ENCODE measurements at places on chromosomes 5 and 9.

DNA sequence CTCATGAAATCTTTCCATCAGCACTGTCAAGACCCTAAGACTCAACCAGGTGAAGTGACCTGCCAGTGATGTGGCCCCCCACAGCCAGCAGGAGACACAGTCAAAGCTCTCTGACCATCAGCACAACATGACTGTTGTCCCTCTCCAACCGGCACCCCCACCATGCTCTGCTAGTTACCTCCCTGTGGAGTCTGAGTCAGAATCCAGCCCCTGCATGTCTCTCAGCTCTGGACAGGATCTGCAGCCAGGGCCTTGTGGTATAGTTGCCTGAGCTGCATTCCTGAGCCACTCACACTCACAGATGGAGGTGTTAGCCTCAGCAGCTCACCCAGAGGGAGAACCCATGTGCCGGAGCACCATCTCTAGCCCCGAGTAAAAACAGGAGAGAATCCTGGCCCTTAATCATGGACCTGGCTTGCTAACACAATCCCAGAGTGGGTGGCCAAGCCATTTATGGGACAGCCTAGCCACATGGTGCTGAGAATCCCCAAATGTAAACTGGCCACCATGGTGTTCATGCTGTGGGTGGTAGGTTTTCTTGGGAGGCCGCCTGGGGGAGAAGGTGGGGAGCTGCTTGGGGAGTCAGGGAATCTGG is 237.8 kb downstream of the PAPPA start:
- no peak for DNase-seq

- DNase-seq: no peak
These were observed 27.0 kb downstream of the GTF3C4 start for GRCh38 chr9:132697230-132697629.

DNA sequence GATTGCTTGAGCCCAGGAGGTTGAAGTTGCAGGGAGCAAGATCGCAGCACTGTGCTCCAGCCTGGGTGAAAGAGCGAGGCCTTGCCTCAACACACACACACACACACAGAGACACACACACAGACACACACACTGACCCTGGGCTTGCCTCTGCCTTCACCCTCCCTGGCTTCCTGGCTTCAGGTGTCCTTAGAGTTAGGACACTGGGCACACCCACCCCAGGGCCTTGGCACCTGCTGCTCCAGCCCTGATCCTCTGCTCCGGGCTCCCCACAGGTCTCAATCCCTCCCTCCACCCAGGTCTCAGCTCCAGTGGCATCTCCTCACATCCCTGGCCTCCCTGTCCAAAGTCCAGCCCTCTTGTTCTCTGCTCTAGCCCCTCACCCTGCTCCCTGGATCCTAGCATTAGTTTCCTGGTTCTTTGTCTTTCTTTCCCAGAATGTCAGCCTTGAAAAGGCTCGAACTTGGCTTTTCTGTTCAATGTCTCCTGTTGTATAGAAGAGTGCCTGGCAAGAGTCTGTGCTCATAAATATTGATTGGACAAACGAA is 212.9 kb downstream of the C9orf50 start:
- no peak for DNase-seq

DNA sequence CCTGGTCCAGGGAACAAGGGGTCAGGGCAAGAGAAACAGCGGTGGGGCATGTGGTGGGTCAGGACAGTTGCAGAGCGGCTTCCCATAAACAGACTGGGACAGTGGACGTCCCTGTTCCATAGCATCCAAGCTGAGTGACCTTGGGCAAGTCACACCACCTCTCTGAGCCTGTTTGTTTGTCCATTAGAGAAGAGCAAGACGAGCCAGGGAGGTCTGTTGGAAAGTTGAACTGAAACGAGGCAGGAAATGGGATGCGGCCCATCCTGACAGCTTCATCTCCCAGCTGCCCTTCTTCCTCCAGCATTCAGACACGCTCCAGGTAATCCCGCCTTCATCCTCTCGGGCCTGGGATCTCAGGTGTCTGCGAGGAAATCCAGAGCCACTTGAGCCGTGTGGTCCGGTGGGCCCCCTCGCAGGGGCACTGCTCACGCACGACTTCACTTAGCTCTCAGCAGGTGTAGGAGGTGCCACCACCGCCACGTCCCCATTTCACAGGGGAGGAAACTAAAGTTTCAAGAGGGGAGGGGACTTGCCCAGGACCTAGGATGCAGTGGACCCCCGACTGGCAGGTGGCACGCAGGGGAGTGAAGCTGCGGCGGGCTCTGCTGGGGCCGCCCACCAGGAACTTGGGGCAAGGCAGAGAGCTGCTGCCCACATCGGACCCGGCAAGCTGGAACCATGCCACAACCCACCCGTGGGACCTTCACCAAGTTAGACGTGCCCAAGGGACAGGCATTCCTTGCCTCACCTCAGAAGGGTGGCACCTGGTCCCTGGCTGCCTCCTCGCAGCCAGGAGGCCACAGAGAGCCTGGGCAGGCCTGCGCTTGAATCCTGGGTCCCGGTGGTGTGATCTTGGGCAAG is 13.0 kb downstream of the PTGES2 start:
- peak; percentile 68 for DNase-seq

GRCh38 chr9:100112677-100113336 is 13.8 kb downstream of the INVS start:
- DNase-seq: no peak

GRCh38 chr5:177557041-177557647 is 2.8 kb upstream of the FAM193B start:
- DNase-seq: no peak

DNA sequence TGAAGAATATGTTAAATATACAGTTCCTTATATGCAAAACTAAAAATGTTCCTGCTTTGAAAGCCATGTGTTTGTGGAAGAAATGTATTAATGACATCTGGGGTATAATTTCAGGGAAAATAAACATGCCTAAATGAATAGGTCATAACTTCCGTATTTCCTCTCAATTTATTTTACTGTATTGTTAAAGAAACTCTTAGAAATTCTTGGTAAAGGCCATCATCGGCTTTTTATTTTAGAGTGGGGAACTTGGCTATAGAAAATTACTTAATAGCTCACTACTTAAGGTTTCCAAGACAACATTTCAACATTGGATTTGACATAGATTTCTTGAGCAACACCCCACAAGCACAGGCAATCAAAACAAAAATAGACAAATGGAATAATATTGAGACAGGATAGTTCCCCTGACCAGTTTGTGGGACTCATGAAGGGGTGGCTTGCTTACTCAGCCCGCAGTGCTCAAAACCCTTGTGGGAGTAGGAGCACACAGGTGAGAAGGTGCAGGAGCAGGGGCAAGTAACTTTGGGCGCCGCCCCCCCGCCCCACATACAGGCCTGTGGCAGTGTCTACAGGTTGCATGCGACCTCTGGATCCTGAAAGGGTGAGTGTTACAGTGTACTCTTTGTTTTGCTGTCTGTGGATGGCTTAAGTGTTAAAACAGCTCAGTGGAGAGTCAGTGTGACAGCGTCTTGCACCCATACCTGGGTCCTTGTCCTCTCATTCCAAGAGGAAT is 891.4 kb upstream of the C9orf72 start:
- no peak for DNase-seq

- DNase-seq: no peak
These were observed 43.7 kb downstream of the PSD2 start for GRCh38 chr5:139839232-139839815.

DNA sequence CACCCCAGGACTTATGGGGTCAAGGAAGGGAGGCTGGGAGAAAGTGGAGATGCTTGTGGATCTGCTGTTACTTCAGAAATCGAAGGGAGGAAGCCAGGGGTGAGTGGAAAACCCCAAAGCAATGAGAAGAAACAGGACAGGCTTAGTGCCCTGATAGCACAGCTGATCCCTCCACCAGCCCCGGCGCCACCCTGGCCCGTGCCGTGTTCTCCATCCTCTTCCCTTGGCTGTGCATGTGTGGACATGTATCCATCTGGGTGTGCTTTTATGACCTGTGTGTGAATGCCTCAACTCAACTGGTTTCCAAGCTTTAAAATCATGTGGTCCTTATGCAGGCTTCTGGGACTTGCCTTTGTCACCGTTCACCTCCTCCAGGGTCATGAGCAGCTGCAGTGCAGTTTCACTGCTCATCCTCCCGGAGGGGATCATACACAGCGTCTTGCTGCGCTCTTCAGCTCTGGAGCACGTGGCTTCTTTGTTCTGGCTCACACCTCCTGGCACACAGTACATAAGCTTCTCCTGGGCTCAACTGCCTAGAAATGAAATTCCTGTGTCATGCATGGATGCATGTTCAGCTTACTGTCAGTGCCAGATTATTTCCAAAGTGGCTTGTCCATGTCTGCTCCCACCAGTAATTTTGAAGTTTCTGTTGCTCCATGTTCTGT is 58.2 kb downstream of the IPPK start:
- no peak for DNase-seq

- DNase-seq: no peak
These were observed 180.3 kb downstream of the C9orf152 start for GRCh38 chr9:110027671-110028081.

GRCh38 chr9:130423272-130423671 is 21.5 kb upstream of the ASS1 start:
- no peak for DNase-seq

DNA sequence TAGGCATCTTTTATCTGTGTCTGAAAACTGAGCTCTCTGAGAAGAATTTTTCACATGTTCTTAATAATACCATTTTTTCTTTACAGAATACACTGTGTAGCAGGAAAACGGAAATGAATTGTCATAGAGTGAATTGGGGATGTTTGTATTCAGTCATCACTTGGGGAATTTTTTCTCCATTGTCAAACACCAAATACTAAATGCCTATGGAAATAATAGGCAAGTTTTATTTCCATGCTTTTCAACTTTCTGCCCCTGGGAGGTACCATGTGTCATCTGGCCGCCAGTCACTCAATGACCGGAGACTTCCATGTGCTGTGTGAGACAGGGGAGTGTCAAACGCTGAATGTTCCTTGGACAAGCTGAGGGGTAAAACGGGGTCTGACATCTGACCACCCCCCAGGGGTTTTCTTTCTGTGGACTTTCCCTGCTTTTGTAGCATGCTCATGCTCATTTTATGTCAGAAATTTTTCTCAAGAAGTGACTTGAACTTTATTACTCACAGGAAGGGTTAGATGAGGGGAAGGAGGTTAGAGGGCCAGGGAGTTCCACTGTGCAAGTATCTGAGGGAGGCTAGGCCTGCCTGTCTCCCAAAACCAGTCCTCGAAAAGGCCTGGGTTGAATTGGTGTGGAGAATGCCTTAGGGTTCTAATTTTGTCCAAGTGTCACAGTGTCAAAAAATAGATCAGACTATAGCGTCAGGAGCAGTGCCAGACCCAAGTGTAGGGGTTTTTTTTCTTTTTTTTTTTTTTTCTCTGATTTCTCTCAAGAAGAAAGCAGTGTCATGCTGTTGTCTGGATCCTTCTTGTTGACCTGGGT is 438.6 kb downstream of the AGTPBP1 start:
- DNase-seq: no peak

DNA sequence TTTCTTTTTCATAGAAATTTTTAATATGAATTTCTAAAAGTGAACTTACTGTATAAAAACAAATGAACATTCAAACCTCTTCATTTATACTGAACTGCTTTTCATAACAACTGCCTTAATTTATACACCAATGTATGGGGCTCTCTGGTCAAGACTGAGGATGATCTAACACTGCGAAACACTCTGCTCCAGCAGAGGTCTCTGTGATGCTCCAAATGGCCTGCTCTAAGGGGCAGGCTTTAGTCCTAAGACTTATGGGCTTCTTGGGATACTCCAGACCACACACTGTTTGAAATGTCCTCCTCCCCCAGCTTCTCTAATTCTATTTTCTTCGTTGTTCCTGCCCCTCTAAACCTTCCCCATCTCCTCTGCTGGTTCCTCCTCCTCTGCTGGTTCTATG is 58.5 kb downstream of the LIFR start:
- no peak for DNase-seq

DNA sequence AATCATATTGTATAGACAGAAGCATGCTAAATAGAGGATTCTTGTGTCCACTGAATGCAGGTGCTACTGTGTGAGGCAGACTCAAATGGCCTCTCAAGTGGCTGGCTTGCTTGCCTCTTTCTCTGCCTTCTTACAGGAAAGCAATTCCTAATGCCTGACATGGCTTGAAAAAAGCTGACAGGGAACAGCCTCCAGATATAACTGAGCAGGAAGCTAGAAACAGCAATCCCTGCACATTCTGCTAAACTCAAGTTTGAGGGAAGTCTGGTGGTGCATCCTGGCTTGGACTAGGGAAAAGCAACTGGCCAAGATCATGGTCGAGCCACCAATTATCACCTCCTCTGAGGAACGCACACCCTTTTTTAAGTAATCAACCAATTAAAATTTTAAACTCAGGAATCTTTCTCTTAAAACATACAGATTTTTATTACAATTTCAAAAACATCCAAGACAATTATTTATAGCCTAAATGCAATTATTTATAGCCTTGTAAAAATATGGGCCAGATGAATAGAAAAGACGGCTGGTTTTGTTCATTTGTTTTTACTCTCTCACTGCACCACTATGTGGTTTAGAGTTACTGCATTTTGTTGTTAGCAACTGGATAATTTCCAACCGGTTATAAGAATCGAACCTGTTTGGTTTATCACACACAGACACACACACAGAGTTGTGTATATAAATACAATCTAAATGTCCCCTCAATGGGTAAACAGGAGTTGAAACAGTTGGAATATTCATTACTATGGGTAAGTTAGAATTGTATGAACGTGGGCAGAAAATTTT is 290.9 kb upstream of the ANKRD55 start:
- DNase-seq: no peak

DNA sequence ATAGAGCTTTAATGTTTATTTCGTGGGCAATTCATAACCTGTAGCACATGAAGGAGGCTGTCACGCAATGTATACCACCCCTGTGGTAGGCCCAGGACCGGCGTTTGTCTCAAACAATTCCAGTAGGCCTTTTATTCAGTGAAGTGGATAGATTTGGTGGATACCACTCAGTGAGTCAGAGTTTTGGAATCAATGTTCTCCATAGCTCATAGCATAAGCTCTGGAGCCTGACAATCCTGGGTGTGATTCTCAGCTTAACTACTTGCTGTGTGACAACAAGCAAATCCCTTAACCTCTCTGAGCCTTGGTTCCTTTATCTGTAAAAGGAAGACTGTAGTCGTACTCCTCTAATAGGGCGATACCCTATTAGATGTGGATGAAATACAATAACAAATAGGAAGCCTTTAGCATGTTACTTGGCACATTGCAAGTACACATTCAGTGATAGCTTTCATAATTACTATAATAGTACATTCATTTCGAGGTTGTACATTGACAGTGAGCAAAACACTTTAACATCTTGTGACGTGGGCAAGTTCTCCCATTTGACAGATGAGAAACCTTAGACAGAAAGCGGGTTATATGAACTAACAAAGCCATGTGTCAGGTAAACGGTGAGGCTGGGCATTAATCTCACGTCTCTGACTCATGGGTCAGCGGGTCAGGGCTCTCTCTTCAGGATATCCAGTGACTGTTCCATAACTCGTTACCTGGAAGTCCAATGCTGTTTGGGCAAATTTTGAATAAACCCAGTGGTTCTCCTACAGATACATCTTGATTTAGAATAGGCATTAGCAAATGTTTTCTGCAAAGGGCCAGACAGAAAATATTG is 130.8 kb downstream of the C9orf152 start:
- DNase-seq: no peak

GRCh38 chr9:1956958-1957357 is 58.2 kb upstream of the SMARCA2 start:
- DNase-seq: no peak

GRCh38 chr5:89396278-89396954 is 513.4 kb upstream of the MEF2C start:
- no peak for DNase-seq

GRCh38 chr5:84382363-84383295 is 2.1 kb downstream of the EDIL3 start:
- DNase-seq: peak; percentile 81
